ENCODE measurements at places on chromosomes 7 and 10.

DNA sequence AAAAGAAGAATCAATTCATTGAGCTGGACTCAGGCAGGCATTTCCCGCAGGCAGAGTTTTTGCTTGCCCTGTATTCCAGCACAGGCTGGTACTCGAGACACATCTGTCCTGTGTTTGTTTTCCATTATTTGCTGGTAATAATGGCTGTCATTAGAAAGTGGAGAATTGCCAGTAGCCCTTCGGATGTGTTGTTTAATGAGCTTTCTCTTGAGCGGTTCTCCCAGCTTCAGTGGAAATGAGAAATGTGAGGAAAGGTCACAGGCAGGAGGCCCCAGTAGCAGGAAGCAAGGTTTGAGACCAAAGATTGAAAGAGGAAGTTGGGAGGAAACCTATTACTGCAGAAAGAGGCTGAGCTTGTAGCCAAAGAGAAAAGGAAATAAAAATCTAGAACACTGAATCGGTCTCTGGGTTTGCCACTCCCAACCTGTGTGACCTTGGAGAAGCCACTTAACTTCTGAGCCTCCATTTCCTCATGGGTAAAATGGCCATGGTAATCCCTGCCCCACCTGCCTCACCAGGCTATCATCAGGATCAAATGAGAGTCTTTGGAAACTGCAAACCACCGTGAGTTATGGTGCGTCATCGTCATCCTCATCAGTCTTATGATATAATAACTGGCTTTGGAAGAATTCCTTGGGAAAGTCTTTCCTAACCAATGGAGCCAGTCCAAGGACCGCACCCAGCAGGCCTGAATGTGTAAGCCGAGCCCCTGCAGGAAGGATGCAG lies 67.7 kb downstream of the TACR2 start:
- DNase-seq: no peak

DNA sequence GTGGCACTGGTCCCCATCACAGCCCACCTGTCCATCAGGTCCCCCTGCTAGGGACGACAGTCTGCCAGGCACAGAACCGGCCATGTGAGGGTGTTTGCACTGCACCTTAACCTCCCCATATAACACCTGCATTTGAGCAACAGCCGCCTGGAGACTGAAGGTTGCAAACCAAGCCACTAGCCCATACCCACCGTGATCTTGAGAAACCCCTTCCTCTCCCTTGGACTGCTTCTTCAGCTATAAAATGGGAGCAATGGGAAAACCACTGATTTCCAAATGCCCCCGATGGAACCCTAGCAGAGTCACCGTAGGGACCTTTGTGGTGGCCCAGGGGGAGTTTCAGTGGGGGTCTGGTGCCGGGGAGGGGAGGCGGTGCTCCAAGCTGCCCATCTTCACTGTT lies 120.1 kb downstream of the NPTX2 start:
- no peak for DNase-seq

DNA sequence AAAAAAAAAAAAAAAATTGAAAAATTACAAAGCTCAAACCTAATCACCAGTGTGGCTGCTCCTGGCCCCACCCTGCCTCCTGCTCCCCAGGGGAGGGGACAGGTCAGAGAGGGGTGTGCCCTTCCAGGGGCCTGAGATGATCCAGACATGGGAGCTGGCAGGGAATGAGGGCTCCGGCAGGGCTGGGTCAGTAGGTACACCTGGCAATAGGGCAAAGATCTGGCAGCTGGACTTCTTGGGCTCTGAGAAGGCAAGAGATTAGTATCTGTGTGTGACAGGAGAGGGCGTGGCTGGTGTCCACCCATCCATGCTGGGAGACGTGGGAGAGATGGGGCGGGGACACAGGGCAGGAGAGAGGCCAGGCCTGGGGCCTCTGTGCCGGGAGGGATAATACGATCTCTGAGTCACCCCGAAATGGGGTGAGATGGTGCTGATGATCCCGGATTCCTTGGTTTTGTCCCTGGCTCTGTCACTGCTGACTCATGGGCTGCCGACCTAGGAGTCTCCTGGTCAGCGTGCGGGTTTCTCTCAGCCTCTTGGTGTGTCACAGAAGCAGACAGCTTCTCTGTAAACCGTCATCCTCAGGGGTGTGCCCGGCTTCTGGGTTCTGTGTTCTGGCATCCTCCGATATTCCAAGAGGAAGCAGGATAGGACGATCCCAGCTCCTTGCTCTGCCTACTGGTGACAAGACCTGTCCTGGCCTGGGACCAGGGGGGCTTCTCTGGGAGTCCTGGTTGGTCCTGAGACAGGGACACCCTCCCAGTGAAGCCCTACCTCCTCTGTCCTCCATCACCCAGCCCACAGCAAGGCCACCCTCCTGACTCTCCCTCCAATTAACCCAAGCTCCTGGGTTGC lies 8.2 kb upstream of the CLDN4 start:
- no peak for DNase-seq

DNA sequence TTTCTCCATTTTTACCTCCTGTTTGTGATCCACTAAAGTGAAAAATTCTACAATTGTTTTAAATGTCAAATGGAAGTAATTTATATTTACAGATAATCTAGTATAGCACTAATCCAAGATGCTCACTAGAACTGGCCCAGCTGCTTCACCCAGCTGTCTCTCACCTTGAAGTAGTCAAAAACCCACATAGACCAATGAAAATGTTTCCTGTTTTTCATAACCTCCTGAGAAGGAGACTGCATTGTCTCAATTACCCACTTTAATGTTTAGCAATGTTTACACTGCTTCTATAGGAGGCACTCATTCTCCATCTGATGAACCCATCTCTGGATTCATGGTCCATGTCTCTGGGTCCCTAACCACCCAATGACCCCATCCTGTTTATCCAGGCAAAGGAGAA lies 56.1 kb upstream of the ADO start:
- no peak for DNase-seq

DNA sequence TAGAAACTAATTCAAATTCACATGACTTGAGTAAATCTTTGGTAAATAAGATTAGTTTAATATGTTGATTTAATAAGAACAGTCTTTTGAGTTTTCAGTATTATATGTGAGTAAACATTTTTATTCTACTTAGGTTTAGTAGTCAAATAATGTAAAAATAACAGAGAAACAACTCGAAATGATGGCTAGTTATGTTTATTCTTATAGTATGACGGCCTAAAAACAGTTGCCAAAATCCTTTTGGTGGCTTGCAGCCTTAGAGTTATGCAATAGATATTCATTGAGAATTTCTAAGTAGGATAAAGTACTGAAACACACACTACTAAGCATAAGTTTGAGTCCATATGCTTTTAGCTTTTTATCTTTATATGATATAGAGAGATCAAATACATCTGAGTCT lies 184.8 kb downstream of the GNAI1 start:
- DNase-seq: no peak

- DNase-seq: no peak
Measured at GRCh38 chr10:116732573-116732972, 9.8 kb downstream of the HSPA12A start.

DNA sequence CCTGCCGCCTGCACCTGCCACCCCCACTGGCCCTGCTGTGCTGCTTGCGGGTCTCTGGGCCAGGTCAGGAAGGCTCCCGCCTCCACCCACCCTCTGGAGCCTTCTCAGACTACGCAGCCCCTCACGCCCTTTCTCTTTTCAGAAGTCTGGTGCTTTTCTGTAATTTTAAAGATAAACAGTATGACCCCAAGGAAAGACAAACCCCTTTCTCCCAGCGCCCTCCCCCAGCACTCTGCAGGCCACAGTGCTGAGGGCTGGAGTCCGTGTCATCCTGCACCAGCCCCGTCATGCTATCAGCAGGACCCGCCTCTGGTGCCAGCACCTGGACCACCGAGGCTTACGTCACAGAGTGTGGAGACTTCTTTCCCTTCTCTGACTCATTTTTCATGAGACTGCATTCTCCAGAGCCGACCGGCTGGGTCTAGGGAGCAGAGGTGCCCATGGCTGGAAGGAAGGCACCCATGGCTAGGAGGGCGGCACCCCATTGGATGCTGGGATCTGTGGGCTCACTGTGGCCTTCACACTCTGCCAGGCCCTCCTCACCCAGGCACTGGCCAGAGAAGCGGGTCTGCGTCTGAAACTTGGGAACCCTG lies 53.4 kb downstream of the CFAP46 start:
- DNase-seq: no peak

- no peak for DNase-seq
Measured at GRCh38 chr10:116827214-116827671, 22.1 kb upstream of the ENO4 start.

GRCh38 chr10:117675514-117676055 lies 133.0 kb downstream of the EMX2 start:
- DNase-seq: no peak
